CD8-positive, alpha-beta memory T cell (primary cell): ENCODE measurements at places on chromosomes 4 and X. TPM values are rescaled to one million over a fixed set of nuclear protein-coding genes. Genes with fewer than 3 reads are reported as not detected.

Gene SPANXB1
- total RNA-seq: not detected

Gene PNMA6A
- total RNA-seq: 1.8 TPM

Gene ETDB
- not detected for total RNA-seq

Gene FAM9B
- not detected for total RNA-seq

Gene SSX2
- total RNA-seq: not detected

Gene TMEM271
- not detected for total RNA-seq

Gene SYTL5
- not detected for total RNA-seq

DNA sequence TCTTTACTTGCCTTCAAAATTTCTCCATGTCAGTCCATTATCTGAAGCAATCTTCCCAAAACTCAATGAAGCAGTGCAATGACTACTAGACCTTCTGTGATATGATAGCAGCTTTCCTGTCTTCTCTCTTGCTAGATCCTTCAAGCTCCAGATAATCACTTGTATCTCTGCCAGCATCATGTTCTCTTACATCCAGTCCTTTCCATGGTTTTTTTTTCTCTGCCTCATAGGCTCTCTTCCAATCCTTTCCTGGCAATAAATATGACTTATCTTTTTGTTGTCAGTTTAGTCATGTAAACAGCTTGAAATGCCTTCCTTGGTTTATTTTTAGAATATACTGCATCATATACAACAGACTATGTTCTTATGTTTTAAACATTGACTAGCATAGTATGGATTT, 193.5 kb downstream of the CFAP299 start:
- no peak for DNase-seq

DNA sequence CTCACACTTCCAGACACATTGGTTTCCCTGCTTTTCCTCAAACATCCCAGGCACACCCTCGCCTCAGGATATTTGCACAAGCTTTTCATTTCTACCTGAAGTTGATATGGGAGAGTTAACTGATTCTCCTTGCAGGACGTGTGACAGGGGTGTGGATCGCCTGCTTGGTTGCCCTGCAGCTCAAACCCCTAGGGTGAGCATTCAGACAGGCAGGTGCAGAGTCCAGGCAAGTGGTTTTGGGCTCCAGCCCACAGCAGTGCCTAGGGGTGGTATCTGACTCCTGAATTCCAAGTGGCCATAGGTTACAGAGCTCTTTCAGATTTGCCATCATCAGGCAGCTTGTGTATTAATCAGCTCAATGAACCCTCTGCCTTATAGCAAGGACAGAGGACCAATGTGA, 1104.2 kb upstream of the IGFBP7 start:
- no peak for DNase-seq

DNA sequence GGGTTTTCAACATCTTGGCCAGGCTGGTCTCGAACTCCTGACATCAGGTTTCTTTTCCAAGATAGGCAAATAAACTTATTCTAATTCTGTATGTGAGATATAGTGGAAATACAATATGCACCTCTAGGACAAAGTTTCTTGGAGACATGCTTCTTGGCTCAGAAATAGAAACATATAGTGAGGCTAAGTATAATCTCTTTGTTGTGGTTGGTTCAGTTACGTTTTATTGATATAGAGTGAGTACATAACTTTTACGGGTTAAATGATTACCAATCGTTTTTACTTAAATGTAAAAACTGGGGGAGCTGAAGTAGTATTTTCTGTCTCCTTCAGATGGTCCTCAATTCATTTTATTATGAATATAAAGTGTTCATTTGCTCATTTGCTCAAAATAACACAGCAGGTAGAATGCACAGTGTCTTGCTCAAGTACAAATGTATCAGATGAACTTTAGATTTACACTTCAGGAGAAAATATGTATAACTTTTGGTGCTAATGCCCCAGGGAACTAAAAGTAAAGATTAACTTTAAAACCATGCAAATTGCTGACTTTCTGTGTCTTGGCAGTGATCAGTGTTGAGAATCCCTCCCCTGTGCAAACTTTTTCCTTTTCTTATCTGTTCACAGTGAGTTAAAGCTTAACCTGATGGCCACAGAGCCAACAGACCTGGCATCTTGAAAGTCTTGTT, 77.6 kb downstream of the AFF1 start:
- no peak for DNase-seq

DNA sequence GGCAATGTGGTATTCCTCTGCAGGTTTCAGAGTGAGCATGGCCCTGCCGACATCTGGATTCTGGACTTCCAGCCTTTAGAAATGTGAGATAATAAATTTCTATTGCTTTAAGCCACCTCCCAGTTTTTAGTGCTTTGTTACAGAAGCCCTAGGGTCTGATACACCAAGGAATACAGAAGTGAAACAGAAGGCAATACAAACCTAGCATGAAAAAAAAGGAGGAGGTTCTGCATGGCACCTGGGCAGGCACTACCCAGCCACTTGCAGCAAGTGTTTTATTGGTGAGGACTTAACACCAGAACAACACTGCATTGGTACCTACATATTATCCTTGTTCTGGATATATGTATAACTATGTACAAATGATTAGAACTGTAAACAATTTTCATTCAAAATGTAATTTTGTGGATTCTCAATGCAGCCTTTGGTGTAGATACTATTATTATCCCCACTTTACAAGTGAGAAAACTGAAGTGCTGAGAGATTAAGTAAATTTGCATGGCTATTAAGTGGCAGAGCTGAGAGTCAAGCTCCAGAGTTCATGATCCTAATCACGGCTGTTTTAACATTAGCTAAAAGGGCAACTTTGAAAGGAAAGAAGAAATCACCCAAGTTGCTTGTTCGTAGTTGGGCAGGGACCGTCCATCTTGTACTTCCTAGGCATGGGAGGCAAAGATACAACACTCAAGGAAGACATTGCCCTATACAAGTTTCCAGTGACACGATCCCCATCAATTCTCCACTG, 71.8 kb downstream of the IL21 start:
- DNase-seq: no peak

DNA sequence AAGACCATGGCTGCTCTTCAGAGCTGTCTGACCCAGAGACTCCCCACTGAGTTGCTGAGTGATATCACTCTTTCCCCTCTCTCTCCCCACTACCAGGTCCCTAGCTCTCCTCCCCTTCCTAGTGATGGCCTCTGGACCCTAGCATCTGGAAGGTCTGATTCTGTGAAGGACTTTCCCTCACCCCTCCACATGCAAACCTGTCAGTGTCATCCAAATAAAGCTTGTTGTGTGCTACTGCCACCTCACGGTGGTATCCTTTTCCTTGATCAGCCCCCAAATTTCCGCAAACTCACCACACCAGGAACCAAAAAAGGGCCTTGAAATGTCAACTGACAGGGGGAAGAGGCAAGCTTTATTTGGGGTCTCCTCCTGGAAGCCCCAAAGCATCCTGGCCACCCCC, 500.2 kb downstream of the IDS start:
- no peak for DNase-seq

DNA sequence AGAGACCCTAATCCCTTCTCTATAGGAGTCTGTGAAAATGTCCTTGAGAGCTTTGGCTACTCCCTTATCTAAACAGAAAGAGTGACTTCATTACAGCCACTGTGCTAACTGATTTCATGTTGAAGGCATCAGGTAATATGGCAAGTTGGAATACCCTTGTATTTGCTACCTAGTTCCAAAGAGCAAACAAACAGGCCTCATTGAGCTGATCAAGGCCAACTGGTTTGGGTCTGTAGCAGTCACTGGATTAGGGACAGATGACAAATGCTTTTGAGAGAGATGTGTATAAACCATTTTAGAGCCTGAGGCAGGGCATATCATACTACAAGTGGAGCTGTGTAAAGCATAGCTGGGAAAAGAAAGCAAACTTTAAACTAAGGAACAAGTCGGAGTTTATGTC, 22.9 kb upstream of the PDLIM5 start:
- no peak for DNase-seq

GRCh38 chrX:802846-803245, 172.3 kb downstream of the SHOX start:
- DNase-seq: no peak

- DNase-seq: no peak
These were observed 36.9 kb downstream of the ANKRD17 start for GRCh38 chr4:73221734-73222133.

DNA sequence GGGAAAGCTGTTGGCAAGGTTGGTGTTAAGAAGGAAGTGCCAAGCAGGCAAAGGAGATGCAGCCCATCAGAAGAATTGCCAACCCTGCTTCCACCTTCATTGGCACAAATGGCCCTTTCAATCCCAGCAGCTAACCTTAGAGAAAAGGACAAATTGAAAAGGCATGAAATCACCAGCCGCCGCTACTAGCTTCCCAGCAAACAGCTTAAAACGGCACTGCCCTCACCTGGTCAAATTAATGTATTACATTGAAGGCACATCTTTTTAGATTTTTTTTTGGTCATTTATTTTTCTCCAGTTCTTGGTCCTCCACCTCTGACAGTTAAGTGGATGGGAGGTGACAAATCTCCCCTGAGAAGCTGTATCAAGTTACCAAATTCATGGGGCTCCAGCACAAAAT, 51.0 kb upstream of the NHSL2 start:
- DNase-seq: peak; percentile 32

DNA sequence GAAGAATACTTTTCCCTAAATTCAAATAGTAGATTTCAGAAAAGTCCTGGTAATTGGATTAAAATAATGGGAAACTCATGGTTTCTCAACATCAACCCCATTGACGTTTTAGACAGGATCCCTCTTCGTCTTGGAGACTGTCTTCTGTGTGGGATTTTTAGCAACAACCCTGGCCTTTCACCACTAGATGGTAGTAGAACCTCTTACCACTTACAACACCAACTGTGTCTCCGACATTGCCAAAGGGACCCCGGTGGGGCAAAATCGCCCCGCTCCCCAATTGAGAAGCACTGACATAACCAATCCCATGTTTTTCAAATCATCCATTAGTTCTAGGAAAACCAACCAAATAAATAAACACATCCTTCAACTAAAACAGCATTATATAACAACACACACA, 16.9 kb upstream of the ANOS1 start:
- DNase-seq: no peak

DNA sequence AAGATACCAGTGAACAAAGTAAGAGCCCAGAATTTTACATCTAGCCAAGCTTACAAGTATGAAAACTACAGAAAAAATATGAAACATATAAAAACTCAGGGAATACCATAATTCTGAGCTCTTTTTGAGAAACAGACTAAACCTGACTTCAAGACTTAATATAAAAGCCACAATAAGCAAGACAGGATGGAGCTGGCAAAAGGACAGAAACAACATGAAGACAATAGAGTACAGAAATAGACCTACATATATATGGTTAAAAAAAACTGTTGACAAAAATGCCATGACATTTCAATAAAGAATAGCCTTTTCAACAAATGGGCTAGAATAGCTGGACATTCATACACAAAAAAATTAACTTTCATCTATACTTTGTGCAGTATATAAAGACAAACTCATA, 49.4 kb downstream of the UBA6 start:
- DNase-seq: no peak

- no peak for DNase-seq
These were observed 10.7 kb upstream of the NPY2R start for GRCh38 chr4:155197757-155198156.

- no peak for DNase-seq
These were observed 32.9 kb downstream of the HERC6 start for GRCh38 chr4:88411491-88412096.

- DNase-seq: no peak
These were observed 97.6 kb upstream of the NKX1-1 start for GRCh38 chr4:1503583-1504471.

GRCh38 chrX:31178769-31179125, 106.9 kb upstream of the FTHL17 start:
- no peak for DNase-seq

DNA sequence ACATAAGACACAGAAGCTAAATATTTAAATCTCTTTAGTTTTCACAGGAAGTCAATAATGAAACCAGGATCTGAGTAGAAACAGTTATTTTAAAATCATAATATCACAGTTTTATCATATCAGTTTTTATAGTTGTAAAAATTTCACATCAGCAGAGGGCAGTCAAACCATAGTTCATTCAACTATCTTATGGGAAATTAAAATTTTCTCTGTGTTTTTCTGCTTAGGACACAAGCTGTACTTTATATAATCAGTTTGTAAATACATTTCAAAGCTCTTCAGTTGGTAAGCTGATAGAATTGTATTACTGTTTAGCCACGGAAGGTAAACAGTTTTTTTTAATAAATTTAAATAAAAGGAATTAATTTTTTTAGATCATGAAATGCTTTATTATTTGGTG, 204.8 kb upstream of the NUDT6 start:
- DNase-seq: no peak

DNA sequence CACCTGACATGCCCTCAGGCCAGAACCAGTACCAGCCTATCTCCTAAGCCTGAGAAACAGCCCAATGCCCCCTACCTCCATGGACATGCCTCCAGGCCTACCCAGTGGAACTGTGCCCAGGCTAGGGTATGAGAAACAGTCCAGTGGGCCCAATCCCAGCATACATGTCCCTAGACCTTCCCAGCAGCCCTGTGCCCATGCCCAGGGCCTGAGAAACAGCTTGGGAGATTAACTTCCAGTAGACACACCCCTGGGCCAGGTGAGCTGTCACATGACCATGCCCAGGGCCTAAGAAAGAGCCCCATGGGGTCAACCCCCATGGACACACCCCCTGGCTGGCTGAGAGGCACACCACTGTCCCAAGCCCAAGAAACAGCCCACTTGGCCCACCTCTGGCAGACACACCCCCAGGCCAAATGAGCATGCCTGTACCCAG, 78.8 kb downstream of the CBR4 start:
- no peak for DNase-seq

DNA sequence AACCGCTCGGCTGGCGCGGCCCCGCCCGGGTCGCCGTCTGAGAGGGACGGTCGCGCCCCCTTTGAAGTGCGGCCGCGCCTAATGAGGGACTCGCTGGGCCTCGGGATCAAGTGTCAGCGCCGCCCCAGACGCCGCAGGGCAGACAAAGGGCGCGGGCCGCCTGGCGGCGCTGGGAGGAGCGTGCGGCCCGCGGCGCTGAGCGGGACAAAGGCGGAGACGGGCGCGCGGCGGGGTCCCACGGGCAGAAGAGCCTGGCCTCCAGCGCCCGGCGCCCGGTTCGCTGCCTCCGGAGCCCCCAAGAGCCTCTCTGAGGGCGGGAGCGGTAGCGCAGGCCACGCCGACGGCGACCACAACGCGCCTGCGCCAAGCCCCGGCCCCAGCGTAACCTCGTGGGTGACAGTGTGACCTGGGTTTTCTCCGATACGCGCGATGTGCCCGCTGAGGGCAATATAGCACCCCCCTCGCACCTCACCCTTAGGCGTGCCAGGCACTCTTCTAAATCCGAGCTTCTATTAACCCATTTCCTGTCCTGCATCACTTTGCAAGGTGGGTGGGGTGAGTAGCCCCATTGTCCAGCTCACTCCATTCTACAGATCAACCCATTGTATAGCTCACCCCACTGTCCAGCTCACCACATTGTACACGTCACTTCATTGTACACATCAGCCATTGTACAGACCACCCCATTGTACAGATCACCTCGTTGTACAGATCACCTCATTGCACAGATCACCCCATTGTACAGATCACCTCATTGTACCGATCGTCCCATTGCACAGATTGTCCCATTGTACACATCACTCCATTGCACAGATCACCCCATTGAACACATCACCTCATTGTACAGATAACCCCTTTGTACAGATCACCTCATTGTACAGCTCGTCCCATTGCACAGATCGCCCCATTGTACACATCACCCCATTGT, 33.7 kb upstream of the STX18 start:
- peak; percentile 61 for DNase-seq
